ENCODE measurements at places on chromosomes 3 and 15. TPM values are rescaled to one million over a fixed set of nuclear protein-coding genes. Genes with fewer than 3 reads are reported as not detected.
A peak's percentile ranks its signal among the peaks of the same experiment; 100 is the strongest.

MUC20 gene
- polyA plus RNA-seq: 0.38 TPM

GRCh38 chr3:128701342-128702212 lies 24.4 kb upstream of the RAB7A start:
- DNase-seq: no peak

NPAP1 gene
- not detected for polyA plus RNA-seq

- peak; percentile 76 for DNase-seq
Observed at GRCh38 chr15:70479056-70479455, 284.3 kb downstream of the UACA start.

DNA sequence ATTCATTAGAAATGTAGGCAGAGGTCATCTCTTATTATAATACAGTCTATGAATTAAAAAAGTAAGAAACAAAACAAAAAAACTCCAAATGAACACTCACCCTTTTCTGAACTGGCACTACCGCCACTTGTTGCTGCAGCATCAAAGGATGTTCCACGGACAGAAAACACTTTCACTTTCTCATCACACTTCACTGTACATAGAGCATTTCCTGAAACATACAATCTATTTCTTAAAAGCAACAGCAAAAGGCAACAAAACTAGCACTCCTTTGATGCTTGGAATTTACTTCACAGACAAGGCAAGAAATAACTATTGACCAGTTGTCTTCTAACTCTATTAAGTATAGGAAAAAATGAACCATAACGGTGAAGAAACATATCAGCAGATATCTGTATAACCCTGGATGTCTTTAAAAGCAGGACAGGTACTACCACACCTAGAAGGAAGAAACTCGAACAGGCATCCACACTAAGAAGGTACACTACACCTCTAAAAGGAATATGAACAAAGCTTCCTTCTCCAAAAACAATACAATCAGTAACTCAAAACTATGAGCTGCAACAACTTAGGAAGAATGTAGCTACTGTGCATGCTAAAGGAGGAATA lies 24.9 kb downstream of the ETFA start:
- DNase-seq: no peak

GRCh38 chr3:12420393-12420792 lies 63.9 kb upstream of the TSEN2 start:
- no peak for DNase-seq

- no peak for DNase-seq
Observed at GRCh38 chr3:187913617-187914033, 168.4 kb upstream of the BCL6 start.

GRCh38 chr3:186950402-186951093 lies 20.2 kb downstream of the ST6GAL1 start:
- DNase-seq: no peak

GRCh38 chr3:137259701-137260100 lies 301.9 kb downstream of the IL20RB start:
- DNase-seq: no peak

GRCh38 chr3:134087060-134087974 lies 57.6 kb upstream of the SLCO2A1 start:
- peak; percentile 46 for DNase-seq

CHRD gene
- polyA plus RNA-seq: 7.0 TPM

MASP1 gene
- polyA plus RNA-seq: 0.05 TPM

GRCh38 chr15:25883463-25884259 lies 20.5 kb upstream of the ATP10A start:
- DNase-seq: no peak

DNA sequence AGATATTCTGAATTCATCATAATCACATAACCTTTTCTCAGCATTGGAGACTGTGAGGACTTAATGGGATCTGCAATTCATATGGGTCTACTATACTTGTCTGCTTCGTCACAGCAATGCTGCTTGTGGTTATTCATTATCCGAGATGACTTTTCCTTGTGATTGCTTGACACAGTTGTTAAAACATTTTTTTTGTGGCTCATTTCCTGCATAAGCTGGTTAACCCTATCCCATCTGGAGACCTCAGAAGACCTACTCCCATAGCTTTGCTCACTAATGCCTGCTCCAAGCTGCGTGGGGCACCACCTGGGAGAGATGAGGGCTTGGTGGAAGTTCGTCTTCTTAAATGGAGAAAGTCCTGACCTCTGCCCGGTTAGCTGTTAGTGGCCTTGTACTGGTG lies 360.8 kb downstream of the CHST2 start:
- DNase-seq: no peak

- DNase-seq: peak; percentile 94
Observed at GRCh38 chr3:37855363-37855970, 6.2 kb upstream of the CTDSPL start.

DNA sequence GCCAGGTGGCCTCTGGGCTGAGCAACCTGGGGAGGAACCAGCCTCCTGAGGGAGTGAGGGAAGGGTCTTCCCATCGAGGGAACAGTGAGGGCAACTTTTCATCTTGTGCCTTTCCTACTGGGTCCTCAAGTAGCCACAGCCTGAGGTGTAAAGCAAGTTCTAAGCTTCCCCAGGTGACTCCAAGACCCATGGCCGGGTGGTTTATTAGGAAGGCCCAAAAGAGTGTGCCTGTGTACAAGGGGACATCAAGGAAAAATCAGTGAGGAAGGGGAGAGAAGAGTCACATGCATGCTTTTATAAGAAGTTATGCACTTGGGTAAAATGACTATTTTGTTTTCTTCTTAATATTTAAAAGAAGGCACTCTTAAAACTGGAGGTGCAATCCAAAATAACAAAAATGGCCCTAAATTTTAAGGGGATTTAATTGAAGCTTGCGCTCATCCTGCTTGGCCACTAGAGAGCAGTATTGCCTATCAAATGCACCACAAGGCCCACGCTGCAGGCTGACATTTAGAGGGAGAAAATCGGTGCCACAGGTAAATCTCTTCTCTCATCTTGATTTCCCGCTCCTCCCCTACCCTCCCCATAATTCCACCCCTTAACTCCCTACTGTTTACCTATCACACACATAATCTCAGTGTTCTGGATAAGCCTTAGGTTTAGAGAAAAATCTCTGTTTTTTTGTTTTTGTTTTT lies 6.7 kb downstream of the NANOGP8 start:
- no peak for DNase-seq

DNA sequence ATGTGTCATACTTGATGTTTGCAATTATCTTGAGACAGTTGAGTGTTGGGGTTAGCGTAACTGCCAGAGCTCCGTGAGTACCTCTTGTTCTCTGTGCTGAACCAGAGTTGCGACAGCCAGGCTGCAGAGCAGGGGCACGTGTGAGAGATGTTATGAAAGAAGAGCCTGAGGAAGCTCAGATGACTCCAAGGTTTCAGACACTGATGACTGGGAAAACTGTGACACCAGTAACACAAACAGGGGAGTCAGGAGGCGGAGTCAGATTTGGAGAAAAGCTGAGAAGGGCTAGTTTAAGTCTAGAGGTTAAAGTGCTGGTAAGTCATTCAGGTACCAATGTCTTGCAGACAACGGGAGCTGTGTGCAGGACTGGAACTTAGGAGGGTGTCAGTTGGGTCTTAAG lies 45.0 kb downstream of the BLM start:
- peak; percentile 83 for DNase-seq

MORC1 gene
- 0.03 TPM for polyA plus RNA-seq

- DNase-seq: no peak
Observed at GRCh38 chr15:33158366-33158765, 36.1 kb downstream of the FMN1 start.

- DNase-seq: no peak
Observed at GRCh38 chr3:133835961-133836360, 30.3 kb downstream of the SRPRB start.

DNA sequence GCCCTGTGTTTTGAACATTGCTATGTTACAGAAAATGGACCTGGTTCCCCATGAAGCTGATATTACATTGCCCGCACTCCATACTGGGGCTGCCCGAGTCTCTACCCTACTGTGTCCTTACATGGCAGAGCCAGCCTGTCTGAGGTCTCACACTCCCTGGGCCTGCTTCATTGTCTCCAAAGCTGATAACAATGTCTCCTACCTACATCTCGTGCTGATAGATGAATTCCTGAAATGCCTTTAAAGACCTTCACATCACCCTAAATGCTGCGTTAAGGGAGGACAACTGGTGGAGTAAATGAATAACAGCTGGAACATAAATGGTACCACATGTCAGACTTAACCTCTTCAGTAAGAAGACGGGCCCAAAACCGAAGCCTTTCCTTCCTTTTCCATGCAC lies 62.9 kb upstream of the PTX3 start:
- DNase-seq: no peak

MST1R gene
- 3.2 TPM for polyA plus RNA-seq

DNA sequence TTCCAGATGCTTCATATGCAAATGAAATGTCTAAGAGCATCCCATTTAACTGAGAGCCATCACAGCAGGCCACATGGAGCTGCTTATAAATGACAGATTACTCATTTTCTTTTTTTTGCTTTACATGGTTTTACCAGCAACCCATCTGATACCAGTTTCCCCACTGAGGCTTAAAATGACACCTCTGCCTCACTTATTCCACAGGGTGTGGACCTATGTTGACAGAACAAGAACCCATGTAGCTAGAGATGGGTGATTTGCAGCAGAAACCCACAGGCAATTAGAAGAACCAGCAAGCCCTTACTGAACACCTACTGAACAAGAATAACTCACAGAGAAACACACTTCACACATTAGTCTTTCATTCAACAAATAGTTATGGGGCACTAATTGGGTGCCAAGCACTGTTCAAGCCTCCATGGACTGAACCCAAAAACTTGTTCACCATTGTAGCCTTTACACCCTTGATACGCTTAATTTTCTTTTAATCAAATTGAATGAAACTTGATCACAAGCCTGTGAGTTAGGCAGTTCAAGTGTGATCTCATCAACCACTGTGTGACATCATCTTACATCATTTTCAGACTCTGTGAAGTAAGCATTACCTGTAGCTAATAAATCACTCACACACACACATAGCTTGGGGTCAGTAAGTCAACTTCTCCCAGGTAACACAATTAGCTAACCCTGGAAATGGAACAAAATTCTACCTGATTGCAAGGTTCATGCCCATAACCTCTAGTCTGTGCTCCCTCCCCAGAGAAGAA lies 45.4 kb downstream of the MAGI1 start:
- DNase-seq: no peak

SIDT1 gene
- polyA plus RNA-seq: 12.8 TPM

DNA sequence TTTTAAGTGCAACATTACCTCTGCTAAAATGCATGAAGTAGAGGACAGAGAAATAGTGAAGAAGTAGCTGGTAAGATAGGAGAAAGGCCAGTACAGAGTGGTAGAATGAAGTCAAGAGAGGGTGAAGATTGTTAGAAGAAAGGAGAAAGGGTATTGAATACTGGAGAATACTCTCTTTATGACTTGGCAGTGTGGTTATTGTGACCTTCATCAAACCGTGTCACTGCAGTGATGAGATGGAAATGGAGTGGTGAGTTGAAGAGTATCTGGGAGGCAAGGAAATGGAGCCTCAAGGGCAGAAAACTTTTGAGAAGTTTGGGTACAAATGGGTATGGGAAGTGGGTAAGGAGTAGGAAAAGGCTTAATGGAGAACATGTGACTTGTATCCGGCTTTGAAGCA lies 24.7 kb downstream of the MINDY2 start:
- no peak for DNase-seq

MAGEL2 gene
- 0.02 TPM for polyA plus RNA-seq

- DNase-seq: no peak
Observed at GRCh38 chr3:14962762-14963161, 15.4 kb downstream of the NR2C2 start.

RETNLB gene
- not detected for polyA plus RNA-seq

- DNase-seq: peak; percentile 71
Observed at GRCh38 chr15:89823836-89824606, 9.4 kb upstream of the ANPEP start.

DNA sequence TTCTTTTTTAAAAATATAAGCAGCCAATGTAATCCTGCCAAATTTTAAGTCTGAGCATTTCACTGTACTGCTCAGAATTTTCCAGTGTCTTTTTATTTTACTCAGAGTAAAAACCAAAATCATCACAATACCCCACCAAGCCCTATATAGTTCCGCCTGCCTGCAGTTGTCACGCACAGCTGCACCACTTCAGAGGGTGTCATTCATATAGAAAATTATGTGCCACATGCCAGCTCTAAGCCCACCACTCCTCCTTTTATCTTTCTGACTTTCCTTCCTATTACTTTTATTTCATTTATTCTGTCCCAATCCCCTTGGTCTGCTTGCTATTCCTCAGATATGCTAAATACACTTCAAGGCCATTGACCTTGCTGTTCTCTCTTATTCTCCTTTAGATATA lies 233.1 kb upstream of the DPPA4 start:
- DNase-seq: no peak

DNA sequence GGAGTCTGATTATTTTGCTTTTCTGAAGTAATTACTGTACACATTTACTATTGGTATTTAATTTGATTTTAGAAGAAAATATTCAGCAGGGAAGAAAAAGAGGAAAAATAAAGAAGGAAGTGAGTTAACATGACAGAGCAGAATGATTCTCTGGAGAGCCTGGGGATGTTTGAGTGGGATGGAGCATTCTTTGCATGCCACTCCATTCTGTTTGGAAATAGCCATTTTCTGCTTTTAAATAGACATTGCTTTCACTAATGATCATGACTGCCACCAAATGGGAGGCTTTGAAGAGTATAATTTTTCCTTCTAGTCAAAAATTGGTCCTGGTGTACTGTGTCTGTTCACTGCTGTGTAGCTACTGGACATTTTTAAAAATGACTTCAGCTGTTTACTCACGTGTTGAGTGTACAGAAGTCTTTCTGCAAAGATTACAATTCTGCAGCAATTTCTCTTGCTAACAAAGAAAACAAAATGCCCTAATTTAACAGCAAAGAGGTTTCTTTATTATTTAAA lies 196.1 kb downstream of the RYR3 start:
- DNase-seq: no peak

DNA sequence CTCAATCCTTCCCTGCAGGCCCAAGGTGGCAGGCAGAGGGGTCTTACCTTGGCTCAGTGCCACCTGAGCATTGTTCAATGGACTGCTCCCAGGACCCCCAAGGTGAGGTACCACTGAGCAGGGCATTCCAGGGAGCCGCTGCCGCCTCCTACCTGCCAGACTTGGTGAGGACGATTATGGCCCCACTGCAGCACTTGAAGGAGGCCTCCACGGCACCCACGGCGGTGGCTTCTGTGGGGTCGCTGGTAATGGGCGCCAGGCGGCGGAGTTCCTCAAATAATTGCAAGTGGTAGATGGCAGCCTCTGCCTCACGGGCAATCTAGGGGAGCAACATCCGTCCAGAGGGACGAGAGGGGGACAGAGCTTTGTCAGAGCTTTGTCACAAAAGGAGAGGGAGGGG lies 4.7 kb upstream of the GRAMD2A start:
- DNase-seq: no peak

DNA sequence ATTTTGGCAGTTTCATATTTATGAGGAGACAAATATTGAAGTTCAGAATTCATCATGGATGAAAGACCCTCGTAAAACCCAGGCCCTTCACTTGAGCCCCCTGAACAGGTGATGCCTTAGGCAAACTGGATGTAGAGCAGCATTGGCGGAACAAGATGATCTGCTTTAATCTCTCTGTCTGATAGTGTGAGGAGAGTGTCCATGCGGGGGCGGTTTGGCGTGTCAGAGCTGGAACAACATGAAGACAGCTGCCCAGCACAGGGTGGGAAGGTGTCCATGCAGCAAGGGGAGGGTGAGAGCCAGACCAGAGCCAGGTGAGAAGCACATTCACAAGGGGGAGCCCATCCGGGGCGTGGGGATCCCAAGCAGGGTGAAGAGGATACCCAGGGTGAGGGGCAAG lies 31.8 kb upstream of the ANP32A start:
- DNase-seq: no peak

GRCh38 chr15:77499087-77499760 lies 78.5 kb downstream of the HMG20A start:
- DNase-seq: no peak

- no peak for DNase-seq
Observed at GRCh38 chr3:125045965-125046364, 9.8 kb downstream of the HEG1 start.

GRCh38 chr3:127228866-127229265 lies 35.9 kb downstream of the PRR23E start:
- DNase-seq: no peak

Measured in spleen (tissue), 13 donors.